ENCODE measurements at places on chromosomes 13 and 19.

GRCh38 chr13:102769679-102770078 lies 3.9 kb downstream of the TEX30 start:
- DNase-seq = no peak

DNA sequence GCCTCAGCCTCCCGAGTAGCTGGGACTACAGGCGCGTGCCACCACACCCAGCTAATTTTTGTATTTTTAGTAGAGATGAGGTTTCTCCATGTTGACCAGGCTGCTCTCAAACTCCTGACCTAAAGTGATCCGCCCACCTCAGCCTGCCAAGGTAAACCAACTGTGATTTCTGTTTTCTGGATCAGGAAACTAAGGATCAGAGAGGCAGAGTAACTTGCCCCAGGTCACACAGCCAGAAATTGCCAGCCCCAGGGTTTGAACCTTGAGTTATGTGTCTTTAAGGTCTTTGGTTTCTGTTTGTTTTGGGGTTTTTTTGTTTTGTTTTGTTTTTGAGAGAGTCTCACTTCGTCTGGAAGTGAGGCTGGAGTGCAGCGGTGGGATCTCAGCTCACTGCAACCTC lies 4.2 kb upstream of the PLIN3 start:
- DNase-seq = no peak

- DNase-seq = no peak
Observed at GRCh38 chr19:33523167-33523566, 1.6 kb upstream of the PEPD start.

- DNase-seq = no peak
Observed at GRCh38 chr19:6354098-6354674, 7.1 kb upstream of the CLPP start.

GRCh38 chr13:52845766-52846566 lies 2.5 kb downstream of the PCDH8 start:
- no peak for DNase-seq

DNA sequence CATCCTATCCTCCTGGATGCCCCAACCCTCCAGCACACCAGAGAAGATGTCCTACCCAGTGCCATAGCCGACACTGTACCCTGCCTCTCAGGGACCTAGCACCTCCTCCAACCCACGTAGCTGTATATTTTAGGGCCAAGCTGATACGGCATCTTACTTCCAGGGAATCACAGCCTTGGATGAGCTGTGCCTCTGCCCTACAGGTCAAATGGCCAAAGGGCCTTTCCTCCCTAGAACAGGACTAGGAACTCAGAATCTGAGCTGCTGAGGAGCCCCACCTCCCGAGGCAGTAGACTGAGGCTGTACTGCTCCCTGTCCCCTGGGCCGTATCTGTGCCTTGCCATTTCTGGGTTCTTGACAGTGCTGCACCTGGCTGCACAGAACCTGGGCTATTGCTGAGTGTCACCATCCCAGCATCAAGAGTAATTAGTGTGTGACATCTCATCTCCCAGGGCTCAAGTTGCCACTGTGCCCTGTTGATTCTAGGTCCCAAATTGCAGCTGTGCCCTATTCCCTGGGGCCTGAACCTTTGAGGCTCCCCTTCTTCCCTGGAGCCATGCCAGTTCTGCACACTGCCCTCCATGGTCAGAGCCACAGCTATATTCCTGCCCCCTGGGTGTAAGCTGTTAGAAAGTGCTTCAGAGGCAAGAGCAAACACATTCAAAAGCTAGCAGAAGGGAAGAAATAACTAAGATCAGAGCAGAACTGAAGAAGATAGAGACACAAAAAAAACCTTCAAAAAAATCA lies 41.0 kb downstream of the VWA8 start:
- no peak for DNase-seq

- DNase-seq = no peak
Observed at GRCh38 chr13:64256751-64257150, 2841.1 kb upstream of the PCDH20 start.

DNA sequence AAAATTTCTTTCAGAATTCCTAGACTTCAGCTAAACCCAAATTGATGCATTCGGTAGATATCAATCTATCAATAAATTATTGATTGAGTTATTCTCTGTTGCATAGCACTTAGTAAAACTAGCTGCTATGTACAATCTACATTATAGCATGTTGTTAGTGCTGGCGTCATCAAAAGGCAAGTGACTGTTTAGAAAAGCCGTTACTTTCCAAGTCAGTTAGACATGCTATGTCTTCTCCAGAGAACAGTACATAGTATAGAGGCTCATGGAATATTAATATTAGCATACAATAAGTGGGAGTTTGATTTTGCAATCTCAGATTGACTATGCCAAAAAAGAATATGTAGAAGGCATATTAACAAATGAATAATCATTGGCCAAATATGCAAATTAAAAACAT lies 165.6 kb downstream of the DCT start:
- no peak for DNase-seq

GRCh38 chr19:41324921-41325639 lies 15.1 kb downstream of the CCDC97 start:
- peak; percentile 69 for DNase-seq

- DNase-seq = no peak
Observed at GRCh38 chr13:101455863-101456262, 3.4 kb downstream of the ITGBL1 start.

DNA sequence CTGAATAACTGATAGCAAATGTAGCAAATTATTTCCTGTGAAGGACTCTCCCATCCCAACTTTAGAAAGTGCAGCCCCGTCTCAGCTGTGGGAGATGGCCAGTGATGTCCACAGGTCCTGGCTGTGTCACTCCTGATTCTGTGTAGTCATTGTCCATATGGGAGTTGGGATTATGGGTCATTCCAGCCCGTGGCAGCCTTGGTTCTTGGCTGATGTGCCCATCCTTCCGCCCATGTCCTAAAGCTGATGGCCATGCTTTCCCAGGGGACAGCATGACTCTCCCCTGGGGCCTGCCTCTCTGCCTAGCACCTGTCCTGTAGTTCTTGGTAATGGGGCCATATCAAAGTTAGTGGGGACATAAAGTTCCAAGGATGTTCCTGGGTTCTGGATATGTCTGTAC lies 43.9 kb upstream of the C1QTNF9 start:
- DNase-seq = no peak

DNA sequence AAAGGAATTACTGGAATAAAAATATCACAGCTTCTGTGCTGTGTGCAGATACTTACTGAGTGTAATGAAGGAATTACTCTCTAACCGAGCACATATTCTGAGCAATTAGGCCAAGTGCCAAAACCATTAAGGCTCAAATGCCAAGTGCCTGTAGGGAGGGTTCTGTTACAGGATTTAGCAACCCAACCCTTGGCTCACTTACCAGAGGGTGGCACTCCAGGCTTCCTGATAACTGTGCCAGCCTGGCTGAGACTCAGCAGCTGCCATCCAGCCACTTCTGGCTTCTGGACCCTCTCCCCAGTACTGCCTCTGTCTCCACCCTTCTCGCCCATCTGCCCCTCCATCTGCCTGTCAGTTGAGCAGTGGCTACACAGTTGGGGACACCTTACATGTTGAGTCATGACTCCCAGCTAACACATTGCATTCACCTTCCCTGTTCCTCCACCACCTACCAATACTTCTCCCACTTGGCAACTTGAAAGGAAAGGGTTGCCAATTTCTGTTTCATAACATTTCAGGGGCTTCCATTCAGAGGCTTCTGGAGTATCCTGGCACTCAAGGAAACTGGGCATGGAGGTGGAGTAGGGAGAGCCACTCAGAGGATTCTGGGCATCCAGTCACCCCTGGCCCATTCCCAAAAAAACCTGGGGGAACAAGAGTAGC lies 110.5 kb downstream of the COG6 start:
- DNase-seq = no peak

GRCh38 chr13:31896427-31896826 lies 135.1 kb upstream of the FRY start:
- DNase-seq = no peak

DNA sequence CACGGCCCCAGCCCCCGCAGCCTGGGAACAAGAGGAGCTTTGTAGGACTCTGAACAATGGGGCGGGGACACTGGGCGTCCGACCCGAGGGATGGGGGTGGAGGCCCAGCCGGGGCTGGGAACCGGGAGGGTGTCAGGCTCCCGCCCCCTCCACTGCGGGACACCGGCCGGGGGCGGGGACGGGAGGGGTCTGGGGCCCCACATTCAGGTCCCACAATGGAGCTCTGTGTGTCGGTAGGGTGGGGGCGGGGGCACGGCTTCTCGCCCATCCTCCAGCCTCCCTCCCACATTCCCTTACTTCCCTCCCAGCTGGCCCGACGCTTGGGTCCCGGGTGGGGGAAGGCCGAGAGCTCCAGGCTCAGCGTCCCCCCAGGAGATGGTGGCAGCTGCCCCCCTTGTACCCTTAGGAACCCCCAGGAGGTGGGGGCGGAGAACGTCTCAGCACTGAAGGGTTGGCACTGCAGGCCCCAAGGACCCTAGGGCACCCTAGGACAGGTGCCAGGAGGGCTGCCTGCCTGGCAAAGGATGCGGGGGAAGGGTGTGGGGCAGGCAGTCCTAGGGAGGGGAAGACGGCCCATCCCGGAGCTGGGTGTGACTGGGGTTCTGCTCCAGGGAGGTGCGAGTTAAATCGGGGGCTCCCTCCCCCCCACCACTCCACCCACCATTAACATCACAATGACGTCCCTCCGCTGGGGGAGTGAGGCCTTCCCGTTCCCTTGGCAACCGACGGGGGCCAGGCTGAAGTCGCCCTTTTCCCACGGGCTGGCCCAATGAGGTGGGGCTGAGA lies 5.3 kb downstream of the TTYH1 start:
- peak; percentile 40 for DNase-seq

DNA sequence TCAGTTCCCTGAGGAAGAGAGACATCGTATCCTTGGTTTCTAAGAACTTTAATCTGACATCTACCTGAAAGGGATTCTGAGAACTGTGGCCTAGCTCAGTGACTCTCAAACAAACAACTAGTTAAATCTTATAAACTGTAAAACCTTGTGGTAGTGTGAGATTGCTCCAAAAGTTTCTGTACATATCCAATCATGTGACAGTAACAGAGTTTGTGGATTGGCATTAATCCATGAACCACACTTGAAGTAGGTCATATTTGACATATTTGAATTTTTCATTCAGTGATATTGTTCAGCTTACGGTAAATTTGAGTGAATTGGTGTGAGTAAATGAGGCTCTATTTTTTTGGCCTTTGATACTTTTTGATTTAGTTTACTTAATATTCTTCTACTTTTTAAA lies 15.0 kb downstream of the TDRD3 start:
- DNase-seq = no peak

- no peak for DNase-seq
Observed at GRCh38 chr13:32790731-32791130, 204.5 kb downstream of the PDS5B start.

GRCh38 chr19:55694241-55694655 lies 19.2 kb downstream of the EPN1 start:
- DNase-seq = no peak

DNA sequence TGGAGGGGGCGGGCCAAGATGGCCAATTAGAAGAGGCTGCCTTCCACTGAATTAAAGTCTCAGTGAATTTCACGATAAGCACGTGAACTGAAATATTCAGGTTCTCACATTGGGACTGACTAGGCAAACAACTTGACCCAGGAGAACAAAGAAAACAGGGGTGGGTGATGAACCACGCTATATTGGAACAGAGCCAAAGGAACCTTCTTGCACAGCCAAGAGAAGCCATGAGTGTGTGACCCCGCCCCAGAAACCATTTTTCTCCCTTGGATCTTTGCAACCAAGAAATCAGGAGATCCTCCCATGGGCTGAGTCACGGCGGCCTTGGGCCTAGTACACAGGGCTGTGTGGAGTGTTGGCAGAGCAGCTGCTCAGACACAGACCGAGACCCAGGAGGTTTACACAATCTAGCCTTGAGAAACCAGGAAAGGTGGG lies 36.8 kb downstream of the ERICH4 start:
- DNase-seq = no peak

DNA sequence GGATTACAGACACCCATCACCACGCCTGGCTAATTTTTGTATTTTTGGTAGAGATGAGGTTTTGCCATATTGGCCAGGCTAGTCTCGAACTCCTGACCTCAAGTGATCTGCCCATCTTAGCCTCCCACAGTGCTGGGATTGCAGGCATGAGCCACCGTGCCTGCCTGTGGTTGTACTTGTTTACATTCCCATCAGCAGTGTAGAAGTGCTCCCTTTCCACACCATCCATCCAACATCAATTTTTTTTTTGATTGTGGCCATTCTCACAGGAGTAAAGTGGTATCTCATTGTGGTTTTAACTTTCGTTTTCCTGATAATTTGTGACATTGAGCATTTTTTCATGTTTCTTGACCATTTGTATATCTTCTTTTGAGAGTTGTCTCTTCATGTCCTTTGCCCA lies 1019.4 kb upstream of the SLC10A2 start:
- no peak for DNase-seq

DNA sequence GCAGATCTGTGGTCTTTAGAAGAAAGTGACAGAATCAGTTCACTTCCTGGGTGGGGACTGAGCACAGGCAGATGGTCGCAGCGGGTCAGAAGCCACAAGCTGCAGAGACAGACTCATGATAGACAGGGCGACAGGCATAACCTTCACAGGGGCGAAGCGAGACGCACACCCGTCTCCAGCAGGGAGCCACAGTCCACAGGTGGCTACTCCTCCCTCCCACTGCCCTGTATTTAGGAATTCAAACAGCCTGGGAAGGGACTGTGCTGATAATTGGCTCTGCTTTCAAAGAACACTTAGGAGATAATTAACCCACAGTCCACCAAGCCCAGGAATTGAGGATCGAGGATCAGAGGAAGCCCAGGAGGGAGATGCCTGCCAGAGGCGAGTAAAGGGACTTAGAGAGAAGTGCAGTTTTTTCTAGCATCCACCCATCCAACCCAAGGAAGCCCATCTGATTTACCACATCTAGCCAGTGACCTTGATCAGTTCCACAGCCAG lies 23.2 kb downstream of the RFX2 start:
- DNase-seq = peak; percentile 43

Measured in HuH-7.5 (cell line).